ENCODE measurements at places on chromosomes 3 and 15.

GRCh38 chr3:132595014-132595413 lies 2.1 kb upstream of the ACKR4 start:
- no peak for DNase-seq

GRCh38 chr3:194058189-194058571 lies 77.8 kb upstream of the HES1 start:
- DNase-seq = peak; percentile 60

DNA sequence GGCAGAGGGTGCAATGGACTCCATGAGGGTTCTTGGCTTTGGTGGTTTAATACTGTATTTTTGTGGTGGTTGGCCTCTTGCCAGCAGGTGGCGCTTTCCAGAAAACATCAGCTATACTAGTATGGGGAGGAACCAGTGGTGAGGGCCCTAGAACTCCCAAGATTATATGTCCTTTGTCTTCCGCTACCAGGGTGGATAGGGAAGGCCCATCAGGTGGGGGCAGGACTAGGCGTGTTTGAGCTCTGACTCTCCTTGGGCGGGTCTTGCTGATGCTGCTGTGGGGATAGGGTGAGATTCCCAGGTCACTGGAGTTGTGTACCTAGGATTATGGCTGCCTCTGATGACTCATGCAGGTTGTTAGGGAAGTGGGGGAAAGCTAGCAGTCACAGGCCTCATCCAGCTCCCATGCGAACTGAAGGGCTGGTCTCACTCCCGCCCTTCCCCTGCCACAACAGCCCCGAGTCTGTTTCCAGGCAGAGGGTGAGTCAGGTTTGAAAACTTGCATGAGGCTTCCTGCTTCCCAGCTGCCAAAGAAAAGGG lies 357.7 kb downstream of the OTOL1 start:
- no peak for DNase-seq

GRCh38 chr15:80951941-80952340 lies 37.7 kb downstream of the MESD start:
- DNase-seq = no peak

- no peak for DNase-seq
Observed at GRCh38 chr15:23422099-23422945, 24.7 kb downstream of the GOLGA6L2 start.

DNA sequence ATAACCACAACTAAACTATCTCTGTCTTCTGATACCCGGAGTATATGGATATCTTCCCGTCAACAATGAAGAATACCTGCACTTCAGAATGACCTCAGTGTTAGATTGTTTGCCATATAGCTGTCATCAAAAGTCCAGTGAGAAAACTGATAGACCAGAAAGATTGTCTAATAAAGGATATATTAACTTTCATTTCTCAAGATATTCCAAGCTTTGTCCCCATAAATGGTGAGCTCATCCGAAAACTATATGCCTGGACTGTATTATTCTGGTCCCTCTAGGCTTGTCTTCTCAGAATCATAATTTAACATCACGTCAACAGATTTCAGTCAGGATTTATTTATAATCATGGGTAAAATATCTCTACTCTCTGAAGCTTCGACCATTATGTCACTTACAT lies 100.5 kb downstream of the ATP8B4 start:
- no peak for DNase-seq

GRCh38 chr3:103963599-103963998 lies 1403.1 kb upstream of the ALCAM start:
- no peak for DNase-seq

- DNase-seq = no peak
Observed at GRCh38 chr15:36877796-36878683, 222.3 kb downstream of the MEIS2 start.

DNA sequence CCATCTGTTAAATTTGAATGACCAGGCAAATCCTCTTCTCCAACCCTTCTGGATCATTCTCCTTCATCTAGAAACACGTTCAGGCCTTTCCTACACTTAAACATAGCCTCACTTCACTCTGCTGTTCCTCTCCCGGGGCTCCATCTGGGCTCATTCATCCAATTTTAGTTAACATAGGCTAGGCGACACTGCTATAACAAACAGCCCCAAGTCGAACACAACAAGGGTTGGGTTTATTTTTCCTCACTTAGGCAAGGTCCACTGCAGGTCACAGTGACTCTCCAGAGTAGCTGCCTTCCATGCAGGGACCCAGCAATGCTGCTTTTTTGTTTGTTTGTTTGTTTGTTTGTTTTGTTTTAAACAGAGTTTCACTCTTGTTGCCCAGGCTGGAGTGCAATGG lies 250.8 kb downstream of the XXYLT1 start:
- DNase-seq = no peak

DNA sequence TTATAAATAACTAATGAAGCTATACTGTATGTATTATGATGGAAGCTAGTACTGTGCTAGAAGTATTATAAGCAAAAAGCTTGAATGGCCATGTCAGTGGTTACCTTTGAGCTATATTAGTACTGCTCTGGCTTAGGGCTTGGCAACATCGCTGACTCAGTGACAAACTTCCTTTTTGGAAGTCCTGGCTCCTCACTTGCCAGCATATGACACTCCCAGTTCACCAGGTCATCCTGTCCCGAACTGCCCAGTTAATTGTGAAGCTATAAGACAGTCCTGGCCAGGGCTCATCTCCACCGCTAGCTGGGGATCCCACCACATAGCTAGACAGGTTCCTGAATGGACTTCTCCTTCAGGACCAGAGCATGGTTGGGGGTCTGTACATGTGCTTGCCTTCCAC lies 31.9 kb downstream of the RAB8B start:
- peak; percentile 26 for DNase-seq

DNA sequence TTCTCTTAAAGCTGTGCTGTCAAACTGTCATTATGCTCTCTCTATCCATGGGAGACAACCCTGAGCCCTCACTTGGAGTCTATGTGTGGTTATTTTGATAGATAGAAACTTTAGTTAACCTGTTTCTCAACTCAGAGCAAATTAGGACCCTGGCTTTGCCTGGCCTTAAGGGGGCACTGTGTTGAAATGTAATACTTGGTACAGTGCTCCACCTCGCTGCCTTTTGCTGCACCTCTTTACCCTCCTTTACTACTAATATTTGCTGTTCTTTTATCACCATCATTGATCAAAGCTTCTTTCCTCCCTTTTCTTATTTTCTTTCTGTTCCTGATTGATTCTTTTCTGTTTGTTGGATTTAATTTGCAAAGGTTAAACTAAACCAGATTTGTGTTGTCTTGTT lies 34.3 kb downstream of the STT3B start:
- no peak for DNase-seq

- no peak for DNase-seq
Observed at GRCh38 chr3:172402892-172403643, 45.2 kb downstream of the GHSR start.

DNA sequence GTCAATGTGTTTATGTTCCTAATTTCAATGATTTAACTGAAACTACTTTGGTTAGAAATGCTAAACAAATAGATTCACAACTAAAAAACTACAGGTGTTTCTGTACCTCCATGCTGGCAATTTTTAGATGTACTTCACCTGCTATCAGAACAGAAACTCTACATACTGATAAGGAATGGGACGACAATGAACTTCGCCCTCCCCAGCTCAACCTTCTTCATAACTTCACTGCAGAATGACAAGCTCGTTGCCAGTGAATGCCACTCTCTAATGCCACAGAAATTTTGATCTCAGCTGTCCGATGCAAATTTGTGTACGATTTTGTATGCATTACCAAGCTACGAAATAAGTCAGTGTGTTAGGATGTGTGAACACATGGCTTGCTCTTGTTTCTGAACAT lies 133.4 kb downstream of the FOXP1 start:
- peak; percentile 48 for DNase-seq

GRCh38 chr15:77021803-77022381 lies 27.0 kb downstream of the PSTPIP1 start:
- DNase-seq = no peak

DNA sequence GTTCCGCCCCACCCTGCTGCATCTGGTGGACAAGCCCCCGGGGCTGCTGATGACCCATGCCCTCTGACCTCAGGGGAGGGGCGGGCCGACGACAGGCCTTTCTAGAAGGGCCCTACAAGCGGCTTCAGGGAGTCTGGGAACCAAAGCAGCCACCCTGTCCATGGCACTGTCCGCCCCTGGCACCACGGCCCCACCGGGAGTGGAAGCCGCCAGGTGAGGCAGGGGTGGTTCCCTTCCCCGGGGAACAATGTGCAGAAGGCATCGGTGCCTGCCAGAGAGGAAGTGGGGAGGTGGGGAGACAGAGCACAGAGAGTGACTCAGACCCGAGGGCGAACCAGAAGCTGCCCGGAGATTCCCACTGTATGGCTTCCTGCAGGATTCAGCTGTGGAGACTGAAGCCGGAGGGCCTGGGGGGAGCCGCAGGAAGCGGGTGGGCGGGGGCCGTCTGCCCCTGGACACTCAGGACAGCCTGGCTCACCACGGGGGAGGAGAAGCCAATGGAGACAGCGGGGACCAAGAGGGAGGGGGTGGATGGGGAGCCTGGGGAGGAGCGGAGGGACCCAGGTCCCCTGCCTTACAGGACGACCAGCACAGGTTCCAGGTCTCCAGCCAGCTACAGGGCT lies 134.0 kb downstream of the TPRA1 start:
- DNase-seq = peak; percentile 20

DNA sequence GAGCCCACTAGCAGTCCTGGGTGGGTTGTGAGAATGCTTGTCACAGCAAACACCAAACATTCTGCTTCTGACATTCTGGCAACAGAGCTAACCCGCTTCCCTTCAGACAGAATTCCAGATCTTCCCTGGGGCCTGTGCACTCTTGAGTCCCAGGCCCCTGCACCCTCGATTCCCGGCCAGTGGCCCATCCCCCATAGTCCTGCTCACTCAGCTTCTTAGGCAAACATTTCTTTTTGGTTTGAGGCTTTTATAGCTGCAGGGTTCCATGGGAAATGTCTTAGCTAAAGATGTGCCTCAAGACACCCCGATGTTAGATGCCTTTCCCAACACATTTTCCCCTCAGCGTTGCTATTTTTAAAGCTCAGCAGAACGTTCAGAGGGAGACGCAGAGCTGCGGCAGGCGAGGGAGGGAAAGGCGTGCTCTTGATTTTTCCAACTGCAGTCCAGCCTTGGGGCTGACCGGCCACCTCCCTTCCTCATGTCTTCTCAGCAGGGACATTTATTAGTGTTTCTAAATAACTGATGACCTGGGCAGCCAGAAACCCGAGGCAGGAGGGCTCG lies 35.2 kb downstream of the ABTB1 start:
- DNase-seq = no peak

DNA sequence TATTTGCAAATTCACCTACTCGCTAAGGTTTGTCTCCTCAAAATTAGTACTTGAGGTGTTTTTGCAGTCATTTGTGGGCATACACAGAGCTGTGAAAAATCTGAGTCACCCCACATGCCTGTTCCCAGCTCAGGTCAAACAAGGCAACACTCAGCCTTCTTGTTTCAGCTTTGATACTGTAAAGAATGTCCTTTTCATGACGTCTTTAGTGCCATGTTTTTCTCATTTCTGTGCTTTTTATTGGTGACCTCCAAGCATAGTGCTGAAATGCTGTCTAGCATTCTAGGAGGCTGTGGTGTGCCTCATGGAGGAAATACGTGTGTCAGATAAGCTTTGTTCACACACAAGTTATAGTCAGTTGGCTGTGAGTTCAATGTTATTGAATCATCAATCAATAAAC lies 8.8 kb downstream of the CAPN3 start:
- no peak for DNase-seq

GRCh38 chr3:187223799-187224198 lies 26.5 kb downstream of the RTP1 start:
- no peak for DNase-seq

GRCh38 chr15:88655103-88655553 lies 16.3 kb downstream of the ISG20 start:
- no peak for DNase-seq

- DNase-seq = peak; percentile 60
Observed at GRCh38 chr3:28624084-28624483, 275.5 kb upstream of the AZI2 start.

GRCh38 chr3:66039590-66039887 lies 821 bp upstream of the MAGI1 start:
- DNase-seq = peak; percentile 47

GRCh38 chr3:157872902-157873301 lies 233.3 kb downstream of the SHOX2 start:
- no peak for DNase-seq

DNA sequence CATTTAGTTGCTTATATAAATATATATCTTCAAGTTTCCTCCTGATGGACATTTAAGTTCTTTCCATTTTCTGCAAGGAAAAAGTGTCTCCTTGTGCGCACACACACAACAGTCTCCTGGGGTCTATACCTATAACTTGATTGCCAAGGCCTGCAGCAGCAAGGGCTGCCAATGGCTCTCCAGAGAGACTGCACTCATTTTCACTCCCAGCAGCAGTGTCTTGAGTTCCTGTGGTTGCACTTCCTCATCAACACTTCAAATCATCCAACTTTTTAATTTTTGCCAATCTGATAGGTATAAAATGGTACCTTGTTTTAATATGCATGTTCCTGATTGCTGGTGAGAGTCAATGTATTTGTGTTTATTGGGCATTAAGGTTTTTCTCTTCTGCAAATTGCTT lies 23.1 kb downstream of the TNFAIP8L3 start:
- DNase-seq = no peak

DNA sequence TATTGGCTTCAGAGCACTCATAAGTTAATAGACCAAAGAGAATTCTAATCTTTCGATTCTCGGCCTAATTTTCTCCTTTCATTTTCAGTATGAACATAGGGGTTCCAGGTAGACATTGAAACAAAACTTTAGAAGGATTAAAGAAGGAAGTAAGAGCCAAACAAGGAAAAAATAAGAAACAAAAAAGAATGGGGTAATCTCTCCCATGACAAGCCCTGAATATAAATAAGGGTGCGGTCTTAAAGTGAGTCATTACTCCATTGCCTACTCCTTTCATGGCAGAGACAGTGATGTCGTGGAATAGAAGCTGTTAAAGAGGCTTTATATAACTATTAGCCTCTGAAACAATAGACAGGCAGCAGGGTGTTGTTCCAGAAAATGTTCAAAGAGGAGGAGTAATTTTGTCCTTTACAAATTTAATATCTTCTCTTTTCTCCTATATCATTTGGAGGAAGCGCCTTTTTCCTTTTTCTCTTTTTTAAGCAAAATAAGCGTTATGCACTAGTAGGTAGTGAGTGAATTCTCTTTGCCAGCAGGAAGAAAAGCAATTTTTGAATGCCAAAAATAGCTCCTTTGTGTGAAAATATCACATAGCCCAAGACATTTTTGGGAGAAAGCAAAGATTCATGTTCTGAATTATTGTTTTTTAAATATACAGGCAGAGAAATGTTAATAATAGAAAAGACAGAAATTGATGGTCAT lies 607.9 kb upstream of the KCNMB2 start:
- no peak for DNase-seq

DNA sequence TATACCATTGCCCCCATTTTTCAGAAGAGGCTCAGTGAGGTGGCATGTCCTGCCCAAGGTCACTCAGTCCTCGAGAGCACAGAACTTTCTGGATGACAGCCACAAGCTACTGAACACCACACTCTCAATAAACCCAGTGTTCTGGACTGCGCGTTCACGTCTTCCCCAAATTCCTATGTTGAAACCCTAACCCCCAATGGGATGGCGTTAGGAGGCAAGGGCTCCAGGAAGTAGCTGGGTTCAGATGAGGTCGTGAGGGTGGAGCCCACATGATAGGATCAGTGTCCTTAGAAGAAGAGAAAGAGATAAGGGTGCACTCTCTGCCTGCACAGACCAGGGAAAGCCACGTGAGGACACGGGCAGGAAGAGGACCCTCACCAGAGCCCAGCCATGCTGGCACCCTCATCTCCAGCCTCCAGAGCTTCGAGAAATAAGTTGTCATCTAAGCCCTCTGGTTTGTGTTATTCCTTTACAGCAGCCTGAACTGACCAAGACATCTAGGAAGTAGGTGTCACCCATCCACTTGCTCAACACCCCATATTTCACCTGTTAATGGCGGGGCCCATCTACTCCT lies 324.0 kb downstream of the UACA start:
- DNase-seq = no peak
